AG20443 (cell line): ENCODE measurements at places on chromosomes 7 and 10.

DNA sequence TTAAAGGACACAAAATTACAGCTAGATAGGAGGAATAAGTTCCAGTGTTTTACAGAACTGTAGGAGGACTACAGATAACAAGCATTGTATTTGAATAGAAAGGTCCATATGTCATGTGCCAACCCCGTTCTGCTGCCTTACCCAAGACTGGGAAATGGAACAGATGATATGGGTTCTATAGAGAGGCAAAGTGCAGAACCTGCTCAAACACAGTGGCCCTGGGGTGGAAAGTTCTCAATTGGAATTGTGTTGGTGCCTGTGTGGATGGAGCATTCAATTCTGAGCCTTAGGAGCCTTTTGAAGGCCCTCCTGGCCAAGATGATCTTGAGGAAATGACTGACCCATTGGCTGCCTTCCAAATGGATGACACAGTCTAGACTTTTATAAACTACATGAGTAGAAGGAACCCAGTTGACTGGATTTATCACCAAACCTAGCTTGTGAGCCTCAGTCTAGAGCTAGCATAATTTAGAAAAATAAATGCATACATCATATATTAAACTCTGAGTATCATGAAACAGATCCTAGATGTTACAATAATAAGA, 4.1 kb upstream of the PRSS1 start:
- no peak for DNase-seq

DNA sequence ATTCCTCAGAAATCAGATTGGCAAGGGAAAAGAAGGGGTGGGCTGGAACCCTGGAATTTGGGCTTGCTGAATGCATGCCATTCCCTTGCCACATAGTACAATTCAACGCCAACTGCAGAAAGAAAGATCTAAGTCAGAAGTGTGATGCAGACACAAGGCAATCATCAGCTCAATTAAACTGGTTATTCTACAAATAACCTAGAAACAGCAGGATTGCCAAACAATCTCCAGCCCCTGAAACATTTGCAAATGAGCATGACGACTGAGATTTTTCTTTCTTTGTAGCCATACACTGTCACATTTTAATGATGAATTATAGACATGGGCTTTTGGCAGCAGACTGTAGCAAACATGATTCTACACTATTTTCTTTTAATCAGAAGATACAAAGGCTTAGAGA, 16.5 kb upstream of the CREB5 start:
- DNase-seq = peak; percentile 32

- no peak for DNase-seq
Measured at GRCh38 chr10:20897146-20897825, at the start of gene NEBL. NEBL (minus strand) TSS chr10:20897311; CDS start chr10:20897205, 106 bp downstream.

GRCh38 chr7:132950725-132951124, 131.2 kb downstream of the CHCHD3 start:
- DNase-seq = no peak

- DNase-seq = no peak
Measured at GRCh38 chr10:84890706-84891105, 562.3 kb downstream of the CCSER2 start.

DNA sequence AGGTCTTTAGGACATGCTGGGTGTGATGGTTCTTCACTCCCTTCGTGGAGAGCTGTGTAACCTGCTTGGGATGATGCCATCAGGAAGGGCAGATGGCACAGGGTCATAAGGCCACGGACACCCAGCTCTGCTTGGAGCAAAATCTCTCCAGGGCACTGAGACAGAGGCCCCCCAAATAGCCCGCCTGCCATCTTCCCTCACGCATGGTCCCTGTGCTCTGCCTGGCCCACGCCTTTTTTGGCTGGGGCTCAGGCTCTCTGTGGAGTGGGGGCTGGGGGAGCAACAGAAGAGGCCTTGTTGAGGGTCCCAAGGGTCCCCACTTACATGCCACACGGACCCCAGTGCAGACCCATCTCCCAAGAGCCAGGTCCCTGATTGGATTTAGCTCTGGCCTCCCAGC, 93.3 kb upstream of the RET start:
- DNase-seq = no peak

GRCh38 chr7:99021941-99022560, 121.9 kb downstream of the SMURF1 start:
- DNase-seq = no peak

- peak; percentile 65 for DNase-seq
Measured at GRCh38 chr10:7593063-7593462, 73.7 kb downstream of the ITIH5 start.

GRCh38 chr10:86671985-86672710, 3.8 kb downstream of the LDB3 start:
- no peak for DNase-seq

- no peak for DNase-seq
Measured at GRCh38 chr7:69722843-69723242, 124.6 kb downstream of the AUTS2 start.

GRCh38 chr7:112896026-112896601, 105.9 kb upstream of the TMEM168 start:
- DNase-seq = no peak

DNA sequence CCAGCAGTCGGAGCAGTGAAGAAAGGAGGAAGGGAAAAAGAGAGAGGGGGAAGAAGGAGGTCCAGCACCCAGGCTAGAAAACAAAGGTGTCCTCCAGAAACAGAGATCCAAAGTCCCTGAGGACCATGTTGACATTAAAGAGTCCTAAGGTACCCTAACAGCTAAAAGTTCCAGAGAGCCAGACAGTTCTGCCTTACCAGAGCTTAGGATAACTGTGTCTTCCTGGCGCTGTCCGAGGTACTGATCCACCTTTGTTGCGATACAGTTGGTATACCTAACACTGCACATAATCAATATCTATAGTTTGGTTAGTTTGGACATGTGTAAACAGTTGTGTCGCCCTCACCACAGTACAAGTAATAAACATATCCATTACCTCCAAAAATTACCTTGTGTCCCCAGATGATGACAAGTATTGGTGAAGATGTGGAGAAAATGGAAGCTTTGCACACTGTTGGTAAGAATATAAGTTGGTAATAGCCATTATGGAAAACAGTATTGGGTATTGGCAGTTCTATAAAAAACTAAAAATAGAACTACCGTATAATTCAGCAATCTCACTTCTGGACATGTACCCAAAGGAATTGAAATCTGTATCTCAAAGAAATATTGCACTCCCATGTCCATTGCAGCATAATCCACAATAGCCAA, 59.8 kb downstream of the GRID1 start:
- peak; percentile 34 for DNase-seq

DNA sequence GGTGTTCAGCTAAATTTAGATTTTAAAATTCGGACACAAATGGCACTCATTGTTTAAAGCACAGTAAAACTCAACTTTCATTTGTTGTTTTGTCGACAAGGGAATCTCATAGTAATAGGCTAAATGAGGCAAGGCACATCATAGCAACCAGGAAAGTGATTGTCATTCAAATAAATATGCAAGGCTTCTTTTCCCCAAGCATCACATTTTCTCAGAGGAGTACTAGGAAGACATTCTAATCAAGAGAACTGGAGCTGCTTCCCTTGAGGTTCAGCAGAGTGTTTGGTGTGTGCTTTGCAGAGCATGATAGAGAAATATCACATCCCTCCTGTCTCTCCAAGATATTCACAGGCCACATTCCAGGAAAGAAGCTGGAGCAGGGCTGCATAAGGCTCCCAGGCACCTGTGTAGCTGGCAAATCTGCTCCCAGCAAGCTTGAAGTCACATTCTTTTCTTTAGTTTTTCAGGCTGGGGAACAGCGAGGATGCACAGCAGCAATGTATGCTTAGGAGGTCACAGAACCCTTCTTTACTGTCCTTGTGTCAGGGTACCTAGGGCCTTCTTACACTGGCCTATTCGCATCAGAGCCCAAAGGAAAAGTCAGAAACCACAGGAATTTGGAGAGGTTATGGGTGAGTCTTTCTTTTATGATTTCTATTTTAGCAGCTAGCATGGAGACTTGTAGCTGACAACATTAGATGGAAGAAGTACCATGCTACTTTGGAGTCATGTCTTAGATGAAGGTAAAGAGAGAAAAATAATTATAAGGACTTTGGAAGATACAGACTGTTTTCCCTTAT, 95.9 kb upstream of the HDAC9 start:
- DNase-seq = peak; percentile 31

DNA sequence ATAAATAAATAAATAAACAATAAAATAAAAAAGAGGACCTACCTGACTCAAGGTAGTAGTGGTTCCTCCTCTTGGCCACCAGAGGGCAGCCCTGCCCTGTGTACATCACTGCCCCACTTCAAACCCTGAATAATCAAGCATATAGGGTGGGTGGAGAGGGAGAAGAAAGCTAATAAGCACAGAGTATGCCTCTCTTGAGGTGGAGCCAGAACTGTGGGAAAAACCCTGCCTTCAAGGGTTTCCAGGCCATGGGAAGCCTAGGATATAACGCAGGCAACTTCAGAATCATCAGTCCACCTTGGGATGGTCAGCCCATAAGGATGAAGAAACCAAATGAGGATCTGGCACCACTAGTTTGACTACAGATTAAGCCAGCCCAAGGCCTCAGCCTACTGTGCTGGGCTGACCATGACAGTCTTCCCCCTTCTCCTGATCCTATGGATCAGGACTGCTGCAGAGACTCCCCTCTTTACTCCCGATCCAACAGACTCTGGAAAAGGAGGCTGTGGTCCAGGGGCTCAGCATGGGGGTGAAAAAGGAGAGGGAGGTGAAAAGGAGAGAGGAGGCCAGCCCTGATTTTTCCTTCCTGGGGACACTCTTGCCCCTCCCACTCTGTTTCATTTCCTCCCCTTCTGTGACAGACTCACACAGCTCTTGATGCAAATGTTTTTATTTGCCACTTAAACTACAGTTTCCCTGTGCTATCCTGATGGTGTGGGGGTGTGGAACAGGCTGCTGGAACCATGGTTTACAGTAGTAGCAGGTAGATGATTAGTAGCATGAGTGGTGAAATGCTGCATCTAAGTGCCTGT, 10.1 kb downstream of the AVPI1 start:
- peak; percentile 74 for DNase-seq

DNA sequence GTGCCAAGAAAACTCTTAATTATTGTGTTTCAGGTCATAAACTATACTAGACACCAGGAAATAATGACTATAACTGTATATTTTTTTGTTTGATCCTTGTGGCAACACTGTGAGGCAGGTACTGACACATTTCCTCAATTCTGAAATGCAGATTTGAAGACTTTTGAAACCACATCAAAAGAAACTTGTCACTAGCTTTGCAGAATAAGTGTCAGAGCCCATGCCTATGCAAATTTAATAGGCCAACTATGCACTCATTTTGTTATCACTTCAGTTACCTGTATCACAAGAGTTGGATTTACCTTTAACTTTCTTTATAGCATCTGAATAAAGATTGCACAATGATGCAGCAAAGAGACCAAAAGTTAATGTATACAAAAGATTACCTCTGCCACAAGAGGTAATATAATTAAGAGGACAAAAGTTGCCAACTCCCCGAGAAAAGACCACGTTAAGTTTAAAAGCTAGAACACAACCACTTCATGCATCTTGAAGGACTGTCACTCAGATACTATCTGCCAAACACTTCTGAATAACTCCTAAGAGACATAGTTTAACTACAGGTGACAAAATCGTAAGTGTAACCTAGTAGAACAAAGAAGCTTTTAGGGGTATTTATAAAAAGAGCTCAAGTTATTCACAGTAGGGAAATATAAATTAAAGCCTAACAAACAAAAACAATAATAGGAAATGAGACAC, 80.5 kb downstream of the ELAPOR2 start:
- DNase-seq = no peak

DNA sequence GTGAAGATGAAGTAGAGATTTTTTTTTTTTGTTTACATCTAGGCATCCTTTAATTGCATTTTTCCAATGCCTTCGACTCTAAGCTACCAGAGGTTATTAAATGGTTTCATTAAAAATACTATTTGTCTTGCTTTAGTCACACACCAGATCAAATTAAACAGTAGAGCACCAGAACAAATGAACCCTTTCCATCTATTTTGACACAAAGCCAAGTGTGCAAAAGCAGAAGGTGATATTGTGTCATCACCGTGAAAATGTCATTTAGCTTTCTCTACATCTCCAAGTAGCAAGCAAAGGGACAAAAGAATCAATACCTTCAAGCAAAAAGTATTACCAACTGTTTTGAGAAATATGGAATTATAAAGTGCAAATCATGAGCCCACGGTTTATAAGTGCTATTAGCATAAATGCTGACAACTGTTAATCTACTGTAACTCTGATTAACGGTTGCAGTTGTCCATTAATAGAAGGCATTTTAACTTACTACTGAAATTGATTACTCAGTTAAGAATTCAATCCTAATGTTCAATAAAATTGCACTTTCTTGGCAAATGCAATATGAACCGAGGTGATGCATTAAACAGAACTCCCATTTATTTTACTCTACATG, 49.1 kb downstream of the CTBP2 start:
- no peak for DNase-seq
